T47D (cell line): ENCODE measurements at places on chromosomes 4 and X.

GRCh38 chr4:126018274-126018673 is 703.5 kb downstream of the FAT4 start:
- no peak for DNase-seq

- DNase-seq, result peak; percentile 97
Observed at GRCh38 chrX:10050481-10050880, 83.3 kb downstream of the CLDN34 start.

GRCh38 chrX:43661521-43662240 is 5.6 kb downstream of the MAOA start:
- no peak for DNase-seq

DNA sequence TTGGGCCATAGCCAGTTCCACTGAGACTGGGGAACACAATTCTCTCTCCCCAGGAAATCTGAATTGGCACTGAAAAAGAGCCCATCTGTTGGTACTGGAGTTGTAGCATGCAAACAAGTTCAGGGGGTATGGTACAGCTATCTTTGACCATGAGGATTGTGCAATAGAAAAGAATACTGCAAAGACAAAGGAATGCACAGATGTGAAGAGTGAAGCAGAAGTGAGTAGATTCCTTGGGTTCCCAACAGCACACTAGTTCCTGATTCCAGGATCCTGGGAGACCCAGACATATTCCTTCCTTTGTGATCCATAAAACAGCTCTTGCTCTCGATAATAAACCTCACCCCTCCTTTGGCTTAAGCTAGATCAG is 43.3 kb upstream of the CTAG2 start:
- DNase-seq, result no peak

DNA sequence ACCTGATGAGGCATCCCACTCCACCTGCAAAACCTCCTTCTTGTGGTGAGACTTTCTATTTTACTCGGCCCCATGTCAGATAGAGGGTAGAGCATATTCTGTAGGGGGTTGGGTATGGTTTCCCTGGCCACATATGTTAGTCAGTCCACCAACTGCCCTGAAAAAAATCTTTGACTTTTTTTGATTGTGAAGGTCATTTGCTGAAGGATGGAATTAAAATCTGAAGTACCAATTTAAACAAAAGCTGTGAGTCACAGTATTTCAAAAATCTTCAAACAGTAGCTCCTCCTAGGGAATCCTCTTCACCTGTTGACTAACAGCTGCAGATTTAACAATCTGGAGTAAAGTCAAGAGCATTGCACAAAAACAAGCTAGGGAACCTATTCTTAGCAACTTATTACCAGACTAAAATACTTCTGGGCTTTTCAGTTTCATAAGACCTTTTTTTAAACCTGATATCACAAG is 8.0 kb upstream of the CCDC110 start:
- DNase-seq, result no peak

DNA sequence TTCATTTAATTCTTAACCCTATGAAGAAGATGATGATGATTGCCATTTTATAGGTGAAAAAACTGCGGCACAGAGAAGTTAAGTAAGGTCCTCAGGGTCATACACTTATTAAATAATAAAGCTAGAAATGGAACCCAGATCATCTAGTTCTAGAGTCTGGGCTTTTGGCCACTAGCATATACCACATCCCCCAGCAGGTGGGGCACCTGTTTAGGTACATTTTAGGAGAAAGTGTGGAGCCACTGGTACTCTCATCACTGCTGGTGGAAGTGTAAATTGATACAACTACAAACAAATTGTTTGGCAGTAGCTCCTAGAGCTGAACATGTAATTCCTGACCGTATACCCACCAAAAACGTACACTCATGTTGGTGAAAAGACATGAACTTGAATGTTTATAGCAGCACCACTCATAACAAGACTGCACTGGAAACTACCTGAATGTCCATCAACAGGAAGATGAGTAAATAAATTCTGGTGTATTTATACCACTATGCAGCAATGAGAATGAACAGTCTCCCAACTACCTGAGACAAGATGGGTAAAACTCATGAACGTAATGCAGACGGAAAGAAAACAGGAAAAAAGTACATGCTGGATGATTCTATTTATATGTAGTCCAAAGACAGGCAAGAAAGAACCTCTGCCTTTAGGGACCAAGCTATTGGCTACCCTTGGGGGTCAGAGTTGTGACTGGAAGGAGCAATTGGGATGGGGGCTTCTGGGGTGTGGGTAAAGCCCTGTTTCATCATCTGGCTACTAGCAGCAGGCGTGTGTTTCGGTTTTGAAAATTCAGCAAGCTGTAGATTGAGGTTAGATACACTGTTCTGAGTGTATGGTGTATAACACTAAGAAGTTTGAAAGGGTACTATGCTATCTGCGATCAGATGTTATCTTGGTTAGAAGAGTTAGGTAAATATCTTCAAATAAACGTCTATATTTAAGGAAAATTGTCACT is 72.3 kb upstream of the ADGRG2 start:
- peak; percentile 16 for DNase-seq

DNA sequence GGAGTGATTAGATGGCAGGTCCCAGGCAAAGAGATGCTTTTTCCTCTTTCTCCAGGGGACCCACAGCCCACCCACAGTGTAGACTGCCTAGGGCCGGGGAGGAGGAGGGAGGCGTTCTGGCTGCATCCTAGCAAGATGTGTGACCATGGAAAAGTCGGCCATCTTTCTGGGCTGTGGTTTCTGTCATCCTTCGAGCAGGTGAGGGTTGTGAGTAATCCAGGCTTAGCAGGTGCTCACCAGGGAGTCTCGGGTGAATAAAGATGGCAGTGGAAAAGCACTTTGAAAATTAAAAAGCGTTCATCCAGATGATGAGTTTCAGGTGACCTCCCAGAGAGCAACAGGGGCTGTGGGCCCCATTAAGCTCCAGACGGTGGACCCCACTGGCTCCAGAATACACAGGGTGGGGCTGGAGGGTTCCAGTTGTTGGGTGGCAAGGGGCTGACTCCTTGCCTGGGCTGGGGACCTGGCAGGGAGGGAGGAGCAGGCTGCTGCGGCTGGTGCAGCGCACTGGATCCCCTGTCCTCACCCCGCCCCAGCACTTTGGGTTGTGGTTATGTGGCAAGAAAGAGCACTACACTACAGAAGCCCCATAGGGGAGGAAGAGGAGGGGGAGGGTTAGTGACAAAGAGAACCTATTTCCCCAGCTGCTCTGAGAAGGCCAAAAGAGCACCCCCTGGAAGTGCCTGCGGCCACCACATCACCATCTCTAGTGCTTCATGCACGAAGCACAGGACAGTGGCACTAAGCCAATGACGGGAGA is 23.7 kb downstream of the ELF4 start:
- DNase-seq, result no peak

DNA sequence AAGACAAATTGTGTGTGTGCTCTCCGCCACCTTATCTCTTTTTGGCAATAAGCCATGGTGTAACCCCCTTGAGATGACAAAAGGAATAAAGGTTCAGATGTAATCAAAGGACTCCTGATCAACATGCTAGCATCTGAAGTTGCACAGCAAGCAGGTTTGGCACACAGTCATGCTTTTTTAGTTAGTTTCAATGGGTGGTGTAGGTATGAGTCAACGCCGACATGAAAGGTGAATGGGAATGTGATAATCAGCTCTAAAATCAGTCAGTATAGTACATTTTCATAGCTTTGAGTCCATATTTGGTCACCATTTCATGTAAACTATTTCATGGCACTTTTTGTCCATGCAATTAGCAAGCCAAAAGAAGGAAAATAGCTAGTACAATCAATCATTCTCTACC is 50.4 kb upstream of the ETNPPL start:
- no peak for DNase-seq

DNA sequence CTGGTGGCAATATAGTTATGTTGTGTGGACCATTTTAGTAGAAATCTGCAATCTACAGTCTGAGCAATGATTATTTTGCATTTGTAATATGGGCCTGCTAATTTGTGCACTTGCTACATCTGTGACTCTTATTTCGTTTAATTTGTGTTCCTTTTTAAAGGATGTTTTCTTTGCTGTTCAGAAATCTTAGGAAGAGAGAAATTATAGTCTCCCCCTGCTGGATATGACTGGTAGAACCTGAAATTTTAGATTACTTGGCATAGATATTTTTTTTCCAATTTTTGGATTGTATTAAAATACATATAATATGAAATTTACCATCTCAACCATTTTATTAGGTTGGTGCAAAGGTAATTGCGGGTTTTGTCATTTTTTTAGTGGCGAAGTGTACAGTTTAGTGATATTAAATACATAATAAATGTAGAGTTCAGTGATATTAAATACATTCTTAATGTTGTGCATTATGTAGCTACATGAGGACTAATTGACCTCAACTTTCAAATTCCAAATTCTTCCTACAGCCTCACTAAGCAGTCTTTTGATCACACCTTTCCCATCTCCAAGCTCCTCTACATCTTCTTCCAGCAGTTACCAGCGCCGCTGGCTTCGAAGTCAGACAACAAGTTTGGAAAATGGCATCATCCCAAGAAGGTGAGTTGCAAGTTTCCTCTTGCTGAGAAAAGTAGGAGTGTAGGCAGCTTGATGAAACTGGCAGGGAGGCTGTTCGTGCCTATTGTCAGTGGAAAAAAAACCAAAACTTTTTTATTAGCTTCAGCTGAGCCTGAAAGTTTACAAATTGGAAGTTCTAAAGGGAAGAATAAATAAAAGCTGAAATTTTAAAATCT is 82.2 kb downstream of the FNIP2 start:
- DNase-seq, result no peak

GRCh38 chrX:149716632-149717031 is 4.8 kb downstream of the MAGEA11 start:
- no peak for DNase-seq

DNA sequence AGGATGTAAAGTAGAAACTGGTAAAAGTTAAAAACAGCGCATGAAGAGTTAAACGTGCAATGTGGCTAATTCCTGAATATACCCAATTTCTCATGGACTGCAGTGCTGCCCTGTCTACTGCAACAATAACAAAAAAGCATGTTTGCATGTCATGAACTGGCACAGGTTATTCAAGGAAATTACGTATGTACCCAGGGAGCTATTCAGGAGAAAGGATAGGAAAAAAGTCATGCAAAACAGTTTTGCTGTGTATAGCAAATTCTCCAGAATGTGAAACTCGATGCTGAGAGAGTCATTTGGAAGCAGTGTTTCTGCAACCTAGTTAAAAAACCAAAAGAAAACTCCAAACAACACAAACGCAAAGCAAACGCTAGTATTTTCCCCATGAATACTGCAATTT is 381.5 kb upstream of the PRKX start:
- no peak for DNase-seq
